ENCODE measurements at places on chromosomes 3 and 15.

DNA sequence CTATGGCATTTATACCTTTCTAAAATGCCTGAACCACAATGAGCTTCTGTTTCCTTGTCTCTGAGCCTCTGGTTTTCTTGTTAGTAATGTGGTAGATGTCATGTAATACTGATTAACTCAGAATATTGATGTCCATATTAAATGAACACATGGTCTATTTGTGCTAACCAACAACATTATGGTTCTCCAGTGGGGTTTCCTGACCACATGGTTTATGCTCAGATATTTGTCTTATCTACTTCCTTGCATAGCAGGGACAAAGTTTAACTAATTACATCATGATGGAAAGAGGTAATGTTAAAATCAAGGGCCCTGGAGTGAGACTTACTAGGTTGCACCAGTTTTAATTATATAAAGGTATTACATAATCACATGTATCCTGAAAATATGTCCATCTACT is 62.6 kb upstream of the SCN10A start:
- DNase-seq: no peak

DNA sequence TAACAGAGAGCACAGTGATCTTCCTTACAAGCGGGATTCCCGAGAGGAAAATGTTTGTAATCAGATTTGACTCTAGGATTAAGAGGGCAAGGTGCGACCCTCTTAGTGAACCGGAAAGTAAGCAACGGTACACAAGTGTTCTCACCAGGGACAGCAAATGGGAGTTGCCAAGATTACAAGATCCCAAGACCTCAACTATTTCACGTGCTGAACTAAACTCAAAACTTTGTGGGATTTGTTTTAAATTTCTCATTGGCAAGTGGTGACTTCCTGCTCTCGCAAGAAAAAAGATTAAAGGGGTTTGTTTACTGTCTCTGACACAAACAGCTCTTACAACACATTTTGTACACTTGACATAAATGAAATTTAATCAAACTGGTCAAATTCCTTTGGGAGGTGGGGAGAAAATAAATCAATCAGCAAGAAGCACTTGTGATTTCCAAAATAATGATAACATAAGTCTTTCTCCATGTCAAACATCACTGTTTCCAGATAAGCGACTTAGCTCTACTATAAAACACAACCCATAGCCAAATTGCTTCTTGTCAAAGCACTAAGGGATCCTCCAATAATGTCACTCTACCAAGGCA is 2.2 kb upstream of the PGPEP1L start:
- no peak for DNase-seq

DNA sequence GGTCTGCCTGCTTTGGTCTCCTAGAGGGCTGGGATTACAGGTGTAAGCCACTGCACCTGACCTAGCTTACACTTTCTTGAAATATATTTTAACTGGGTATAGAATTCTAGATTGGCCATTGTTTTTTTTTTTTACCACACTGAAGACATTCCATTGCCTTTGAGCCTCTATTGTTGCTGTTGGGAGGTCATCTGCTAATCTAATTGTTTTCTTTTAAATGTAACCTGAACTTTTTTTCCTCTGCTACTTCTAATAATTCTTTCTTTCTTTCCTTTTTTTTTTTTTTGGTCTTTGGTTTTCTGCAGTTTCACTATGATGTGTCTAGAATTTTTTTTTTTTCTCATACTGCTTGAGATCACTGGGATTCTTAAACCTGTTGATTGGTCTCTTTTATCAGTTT is 28.1 kb downstream of the ERICH6 start:
- no peak for DNase-seq

GRCh38 chr3:5389057-5389456 is 201.6 kb downstream of the EDEM1 start:
- no peak for DNase-seq

DNA sequence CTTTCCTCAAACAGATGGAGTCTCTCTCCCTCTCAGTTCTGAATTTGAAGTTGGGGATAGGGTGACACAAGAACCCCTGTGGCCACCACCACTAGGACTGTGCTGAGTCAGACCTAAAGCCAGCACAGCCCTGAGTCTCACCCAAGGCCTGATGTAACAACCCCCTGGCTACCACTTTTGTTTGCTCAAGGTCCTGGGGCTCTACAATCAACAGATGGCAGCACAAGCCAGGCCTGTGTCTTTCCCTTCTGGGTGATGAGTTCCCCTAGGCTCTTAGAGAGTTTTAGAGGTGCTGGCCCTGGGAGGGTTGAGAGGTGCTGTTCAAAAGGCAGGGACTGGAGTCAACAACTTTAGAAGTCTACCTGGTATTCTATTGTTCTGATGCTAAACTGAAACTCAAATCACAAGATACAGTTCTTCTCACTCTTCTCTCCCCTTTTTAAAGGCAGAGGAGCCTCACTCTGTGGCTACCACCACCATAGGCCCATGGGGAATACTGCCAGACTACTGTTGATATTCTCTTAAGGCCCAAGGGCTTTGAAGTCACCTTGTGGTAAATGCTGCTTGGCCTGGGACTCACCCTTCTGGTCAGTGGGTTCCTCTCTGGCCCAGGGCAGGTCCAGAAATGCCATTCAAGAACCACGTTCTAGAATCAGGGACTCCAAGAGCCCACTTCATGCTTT is 6.5 kb downstream of the OR5K4 start:
- peak; percentile 66 for DNase-seq
